ENCODE measurements at places on chromosomes 12 and 14.

GRCh38 chr12:76636121-76636692 lies 76.6 kb upstream of the OSBPL8 start:
- DNase-seq: no peak

- no peak for DNase-seq
Observed at GRCh38 chr12:78376257-78376656, 488.3 kb upstream of the SYT1 start.

- DNase-seq: no peak
Observed at GRCh38 chr14:69260861-69261564, 1.1 kb downstream of the GALNT16 start.

DNA sequence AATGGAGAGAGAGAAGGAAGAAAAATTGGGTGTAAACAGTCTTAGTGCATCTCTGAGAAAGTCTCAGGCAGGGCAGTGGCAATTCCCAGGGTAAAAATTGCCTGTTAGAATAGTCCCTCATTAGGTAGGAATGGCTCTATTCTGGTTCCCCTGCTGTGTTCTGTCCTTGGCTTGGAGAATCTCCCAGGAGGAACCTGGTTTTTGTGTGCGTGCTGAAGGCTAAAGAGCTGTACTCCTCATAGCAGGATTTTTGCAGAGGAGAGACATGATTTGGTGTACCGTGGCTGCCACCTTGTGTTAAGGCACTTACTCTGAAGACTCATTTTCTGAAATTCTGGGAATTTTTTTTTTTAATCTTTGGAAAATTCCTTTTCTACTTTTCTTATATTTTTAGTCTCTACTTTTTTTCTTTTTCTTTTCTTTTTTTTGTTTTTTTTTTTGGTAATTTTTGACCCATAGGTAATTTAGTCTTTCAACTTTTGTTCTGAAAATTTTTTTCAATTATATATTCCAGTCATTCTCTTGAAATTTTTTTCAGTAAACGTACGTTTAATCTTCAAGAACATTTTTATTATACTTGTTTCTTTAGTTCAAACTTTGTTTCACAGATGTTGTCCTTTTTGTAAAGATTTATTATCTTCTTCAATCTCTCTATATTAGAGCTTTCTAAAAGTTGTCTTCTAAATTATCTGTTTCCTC lies 63.8 kb downstream of the FBXO33 start:
- no peak for DNase-seq

DNA sequence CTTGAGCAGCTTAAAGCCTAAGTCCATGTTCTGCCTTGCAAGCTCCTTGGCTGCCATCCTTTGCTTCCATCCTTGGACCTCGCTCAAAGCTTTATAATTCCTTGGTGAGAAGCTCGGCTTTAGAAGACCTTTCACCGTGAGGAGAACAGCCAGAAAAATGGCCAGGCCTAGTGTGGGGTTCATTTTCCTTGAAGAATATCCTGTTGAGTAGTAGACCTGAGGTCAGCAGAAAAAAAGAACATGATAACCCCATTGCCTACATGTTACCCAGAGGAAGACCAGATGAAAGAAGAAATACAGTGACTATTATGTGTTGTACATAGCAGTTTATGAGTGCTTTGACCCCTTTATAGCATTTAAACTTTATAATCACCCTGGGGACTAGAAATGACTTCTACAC lies 11.1 kb downstream of the SERPINA12 start:
- no peak for DNase-seq

DNA sequence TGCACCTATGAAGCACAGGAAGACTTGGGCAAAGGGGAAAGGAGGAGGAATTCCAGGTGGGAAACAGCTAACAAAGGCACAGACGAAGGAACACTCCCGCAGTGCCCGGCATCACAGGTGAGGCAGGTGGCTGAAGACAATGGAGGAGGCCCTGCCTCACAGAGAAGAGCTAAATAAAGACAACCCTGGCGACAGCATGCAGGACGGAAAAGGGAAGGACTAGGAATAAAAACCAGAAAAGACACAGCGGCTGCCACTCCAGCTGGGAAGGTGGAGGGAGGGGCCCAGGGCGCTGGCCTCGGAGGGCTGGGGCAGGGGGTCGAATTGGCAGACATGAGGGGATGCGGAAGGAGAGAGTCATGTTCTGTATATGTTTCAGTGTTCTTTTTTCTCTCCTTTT lies 43.0 kb upstream of the ANO2 start:
- DNase-seq: no peak

DNA sequence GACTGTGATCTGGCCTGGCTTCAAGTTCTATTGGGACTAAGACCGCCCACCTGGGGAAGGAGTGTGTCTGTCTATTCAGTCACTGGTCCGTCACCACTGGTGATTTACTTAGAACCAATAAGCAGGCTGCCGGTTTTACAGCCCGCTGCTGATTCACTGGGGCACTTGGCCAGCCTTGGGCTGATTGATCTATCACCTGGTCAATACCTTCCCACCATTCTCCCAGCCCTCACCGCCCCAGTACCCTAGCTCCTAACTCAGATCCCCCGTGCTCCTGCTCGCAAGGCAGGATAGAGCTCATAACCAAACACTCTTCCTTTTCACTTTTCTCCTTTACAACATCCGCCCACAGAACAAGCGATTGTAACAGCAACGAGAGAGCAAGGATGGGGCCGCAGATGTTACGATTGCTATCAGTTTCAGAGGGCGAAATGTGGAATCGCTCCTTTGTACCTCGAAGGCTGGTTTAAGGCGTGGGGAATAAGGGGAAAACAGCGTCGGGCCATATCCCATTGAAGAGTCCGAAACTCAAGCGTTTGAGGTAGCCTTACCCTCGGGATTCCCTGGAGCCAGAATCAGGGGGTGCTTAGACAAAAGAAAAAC lies 672 bp downstream of the RDH11 start:
- peak; percentile 38 for DNase-seq

DNA sequence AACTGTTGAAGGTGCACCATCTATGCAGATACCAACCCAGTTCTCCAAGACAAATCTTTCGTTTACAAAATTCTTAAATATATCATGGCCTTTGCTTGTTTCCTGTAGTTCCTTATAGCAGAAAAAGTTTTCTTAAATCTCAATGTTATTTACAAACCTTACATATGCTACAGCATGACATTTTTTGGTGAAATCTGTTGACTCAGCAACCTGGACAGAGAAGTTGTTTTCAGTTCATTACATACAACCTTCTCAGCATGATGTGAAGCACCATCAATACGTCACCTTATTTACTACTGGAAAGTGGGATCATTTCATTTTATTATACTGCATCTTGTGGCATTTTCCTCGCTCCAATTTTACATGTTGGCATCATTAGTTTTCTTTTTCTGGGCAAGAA lies 231.9 kb downstream of the SLC16A7 start:
- no peak for DNase-seq

DNA sequence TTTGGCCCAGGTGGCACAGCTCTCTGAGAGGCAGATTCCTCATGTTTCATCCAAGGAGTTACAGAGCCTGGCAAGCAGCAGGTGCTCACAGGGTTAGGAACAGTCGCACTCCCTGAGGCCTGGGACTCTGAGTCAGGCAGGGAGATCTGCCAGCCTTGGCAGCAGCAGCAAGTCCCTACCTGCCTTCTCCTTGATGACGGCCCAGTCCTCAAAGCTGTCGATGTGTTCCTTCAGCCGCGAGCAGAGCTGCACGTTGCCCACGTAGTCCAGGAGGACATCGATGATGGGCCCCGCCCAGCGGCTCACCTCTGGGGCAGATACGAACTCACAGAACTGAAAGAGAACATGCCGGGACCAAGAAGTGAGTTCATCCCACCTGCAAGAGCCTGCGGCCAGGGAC lies 10.4 kb downstream of the FAM181A start:
- DNase-seq: no peak

GRCh38 chr14:24818058-24818822 lies 184.2 kb upstream of the GZMB start:
- DNase-seq: no peak

GRCh38 chr12:77601069-77601468 lies 229.6 kb upstream of the NAV3 start:
- DNase-seq: no peak

DNA sequence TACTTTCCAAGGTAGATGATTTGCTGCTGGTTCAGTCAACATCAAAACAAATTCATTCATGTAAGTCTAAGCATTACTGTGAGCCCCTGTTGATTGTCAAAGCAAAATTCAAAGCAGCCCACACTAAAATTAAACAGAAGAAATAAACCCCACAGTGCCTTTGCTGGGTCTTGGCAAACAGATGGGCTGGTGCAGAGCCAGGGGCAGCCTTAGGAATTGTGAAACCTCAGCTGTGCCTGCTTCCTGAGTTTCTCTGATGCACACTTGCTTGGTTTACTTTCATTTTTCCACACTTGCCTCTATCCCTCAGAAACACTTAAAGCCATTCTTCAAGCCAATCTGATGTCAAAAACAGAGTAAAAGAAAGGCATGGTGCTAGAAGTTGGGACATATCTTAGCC lies 6.6 kb upstream of the PLEKHG7 start:
- no peak for DNase-seq

DNA sequence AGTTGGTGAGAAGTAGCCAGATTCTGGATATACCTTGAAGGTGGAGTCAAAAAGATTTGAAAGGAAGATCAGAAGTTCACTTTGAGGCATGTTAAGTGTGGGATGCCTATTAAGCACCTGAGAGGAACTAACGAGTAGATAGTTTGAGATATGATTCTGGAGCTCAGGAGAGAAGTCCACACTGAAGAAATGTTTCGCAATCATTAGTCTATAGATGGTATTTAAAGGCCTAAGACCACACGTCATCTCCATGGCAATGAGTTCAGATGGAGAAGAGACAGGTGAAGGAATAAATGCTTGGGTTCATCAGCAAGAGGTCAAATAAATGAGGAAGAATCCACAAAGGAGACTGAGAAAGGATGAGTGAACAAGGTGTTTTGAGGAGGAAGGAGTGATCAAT lies 192.9 kb upstream of the NEDD1 start:
- no peak for DNase-seq

DNA sequence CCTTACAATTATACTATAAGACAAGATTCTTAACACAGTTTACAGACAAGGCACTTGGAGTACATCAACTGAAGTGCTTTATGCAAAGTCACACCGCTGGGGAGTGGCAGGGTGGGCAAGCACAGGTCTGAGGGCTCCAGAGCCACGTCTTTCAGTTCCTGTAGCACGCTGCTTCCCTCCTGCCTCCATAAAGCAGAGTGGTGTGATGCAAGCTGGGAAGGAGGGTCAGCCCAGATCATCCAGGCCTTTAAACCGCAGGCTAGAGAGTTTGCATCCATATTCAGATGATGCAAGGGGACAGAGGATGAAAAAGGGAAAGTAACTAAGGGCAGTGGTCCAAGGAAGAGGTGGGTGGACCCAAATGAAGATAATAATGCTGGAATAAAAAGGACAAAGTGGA lies 132.6 kb downstream of the ITPR2 start:
- no peak for DNase-seq
